IMR-90 (cell line): ENCODE measurements at places on chromosomes 6 and 20. TPM values are rescaled to one million over a fixed set of nuclear protein-coding genes. Genes with fewer than 3 reads are reported as not detected.

- DNase-seq = peak; percentile 37
Measured at GRCh38 chr20:46646659-46647380, 4.4 kb downstream of the SLC13A3 start.

- no peak for DNase-seq
Measured at GRCh38 chr20:4844751-4845465, 123.2 kb downstream of the PRND start.

DNA sequence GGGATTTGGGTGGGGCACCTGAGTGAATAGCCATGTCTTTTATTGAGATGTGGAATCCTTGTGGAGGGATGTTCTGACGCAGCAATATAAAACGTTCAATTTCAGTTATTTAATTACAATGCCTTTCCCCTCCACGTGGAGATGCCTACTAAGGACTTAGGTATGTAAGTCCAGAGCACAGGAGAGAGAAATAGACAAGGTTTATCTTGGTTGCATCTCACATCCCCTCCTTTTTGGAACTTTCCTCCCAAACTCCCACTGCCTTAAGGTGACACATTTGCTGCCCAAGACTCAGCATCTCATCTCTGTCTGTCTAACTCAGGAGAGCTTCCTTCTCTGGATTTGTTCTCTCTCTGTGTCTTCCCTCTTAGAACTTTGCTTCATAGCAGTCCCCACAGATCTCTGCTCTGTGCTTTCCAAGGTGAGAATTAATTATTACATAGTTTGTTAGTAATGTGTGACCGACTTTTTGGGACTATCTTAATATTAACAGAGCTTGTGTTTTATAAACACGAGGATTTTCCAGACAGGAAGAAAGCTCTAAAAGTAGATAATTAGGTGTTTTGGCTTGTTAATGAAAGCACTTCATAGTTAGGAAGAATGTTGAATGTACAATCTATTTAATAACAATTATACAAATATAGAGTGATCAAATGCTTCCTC is 52.6 kb downstream of the COL19A1 start:
- peak; percentile 6 for DNase-seq

DNA sequence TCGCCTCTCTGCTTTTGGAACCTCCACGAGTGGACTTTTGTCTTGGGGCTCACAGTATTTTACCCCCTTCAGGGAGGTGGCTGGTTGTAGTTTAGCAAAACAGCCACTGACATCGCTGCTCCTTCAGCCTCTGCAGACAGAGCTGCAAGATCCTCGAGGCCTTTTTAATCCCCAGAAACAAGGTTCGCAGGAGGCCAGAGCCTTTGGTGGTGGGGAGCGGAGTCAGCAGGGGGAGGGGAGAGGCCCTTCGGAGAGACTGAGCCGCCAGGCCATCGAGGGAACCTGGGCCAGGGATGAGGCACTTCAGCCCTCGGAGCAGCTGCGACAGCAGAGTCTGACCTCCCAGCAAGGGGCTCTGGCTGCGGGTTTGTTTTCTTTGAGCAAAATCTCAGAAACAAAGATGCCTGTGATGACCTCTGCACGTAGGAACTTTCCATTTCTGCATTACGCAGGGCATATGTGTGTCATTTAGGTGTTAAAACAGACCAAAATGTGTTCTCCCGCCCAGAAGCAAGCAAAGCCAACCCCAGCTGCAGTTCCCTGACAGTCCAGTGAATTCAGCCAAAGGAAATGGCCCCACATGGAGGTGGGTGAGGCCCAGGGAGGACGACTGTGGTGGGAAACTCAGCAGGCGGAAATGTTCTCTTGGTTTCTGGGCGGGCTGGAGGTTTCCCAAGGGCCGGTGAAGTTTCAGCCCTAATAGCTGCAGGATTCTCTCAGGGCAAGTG is 171.2 kb upstream of the SULF2 start:
- no peak for DNase-seq

DNA sequence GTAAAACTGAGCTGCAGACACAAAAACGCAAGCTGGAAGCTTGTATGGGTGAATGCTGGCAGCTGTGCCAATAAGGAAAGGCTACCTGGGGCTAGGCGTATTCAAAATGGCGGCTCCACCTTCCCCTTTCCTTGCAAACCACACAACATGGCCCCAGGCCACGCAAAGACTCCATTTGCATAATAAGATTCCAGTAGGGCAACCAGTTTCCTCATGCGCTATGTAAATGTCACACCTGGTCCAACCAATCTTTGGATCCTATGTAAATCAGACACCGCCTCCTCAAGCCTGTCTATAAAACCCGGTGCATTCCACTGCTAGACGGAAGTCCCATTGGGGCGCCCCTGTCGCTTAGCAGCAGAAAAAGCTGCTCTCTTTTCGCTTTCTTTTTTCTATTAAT is 505.9 kb upstream of the BTBD3 start:
- no peak for DNase-seq

Gene HSD17B8
- total RNA-seq = 1.6 and 1.9 TPM in 2 replicates

- DNase-seq = no peak
Measured at GRCh38 chr6:117504478-117505144, 22.1 kb downstream of the DCBLD1 start.

DNA sequence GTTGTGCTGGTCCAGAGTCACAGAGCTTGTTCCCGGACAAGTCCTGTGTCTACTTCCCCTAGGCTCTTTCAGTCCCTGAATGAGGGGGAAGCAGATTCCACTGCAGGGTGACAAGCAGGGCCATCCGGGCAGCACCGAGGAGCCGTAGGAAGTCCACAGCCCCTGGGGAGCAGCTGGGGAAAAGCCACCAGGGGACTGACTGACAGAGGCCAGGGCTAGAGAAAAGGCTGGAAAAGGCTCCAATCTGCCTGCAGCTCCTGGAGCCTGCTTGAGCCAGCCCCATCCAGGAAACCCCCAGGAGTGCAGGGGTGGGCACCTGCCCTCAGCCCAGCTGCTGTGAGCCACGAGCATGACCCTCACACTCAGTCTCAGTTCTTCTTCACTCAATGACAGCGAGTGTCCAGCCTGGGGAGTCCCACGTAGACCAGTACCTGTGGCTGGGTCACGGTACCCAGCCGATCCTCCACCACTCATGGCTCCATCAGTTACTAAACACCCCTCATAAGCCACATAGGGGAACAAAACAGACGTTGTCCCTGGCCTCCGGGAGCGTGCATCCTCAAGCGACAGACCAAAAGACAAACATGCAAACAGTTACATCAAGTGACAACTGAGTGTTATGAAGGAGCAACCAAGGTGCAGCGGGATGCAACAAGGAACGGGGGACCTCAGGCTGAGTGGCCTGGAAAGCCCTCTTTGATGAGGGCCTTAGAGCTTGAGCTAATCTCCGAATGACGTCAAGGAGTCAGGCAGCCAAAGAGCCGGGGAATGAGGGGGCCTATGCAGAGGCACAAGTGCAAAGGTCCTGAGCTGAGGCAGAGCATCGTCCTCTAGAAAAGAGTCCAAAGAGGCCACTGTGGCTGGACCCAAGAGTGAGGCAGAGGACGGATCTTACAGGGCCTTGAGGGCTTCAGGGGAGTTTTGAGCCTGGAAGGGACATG is 24.8 kb upstream of the VSTM2L start:
- DNase-seq = no peak

DNA sequence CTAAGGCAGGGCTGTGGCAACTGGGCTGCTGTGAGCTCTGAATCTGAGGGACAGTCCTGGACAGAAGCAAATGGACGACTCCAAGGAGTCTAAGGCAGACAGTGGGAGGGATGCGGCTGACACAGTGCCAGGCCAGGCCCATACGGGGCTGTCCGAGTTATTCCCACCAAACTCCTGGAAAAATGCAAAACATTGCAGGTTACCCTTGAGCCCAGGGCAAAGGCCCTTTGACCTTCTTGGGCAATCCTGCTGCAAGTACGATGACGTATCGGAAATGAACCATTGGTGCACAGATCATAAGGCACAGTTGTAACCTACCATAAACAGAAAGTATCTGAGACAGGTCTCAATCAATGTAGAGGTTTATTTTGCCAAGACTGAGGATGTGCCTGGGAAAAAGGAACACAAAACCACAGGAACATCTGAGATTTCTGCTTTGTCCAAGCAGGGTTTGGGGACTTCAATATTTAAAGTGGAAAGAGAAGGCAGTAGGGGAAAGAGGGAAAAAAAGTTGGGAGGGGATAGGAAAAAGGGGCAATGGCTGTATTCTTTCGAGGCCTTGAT is 118.9 kb downstream of the DACT2 start:
- DNase-seq = no peak

DNA sequence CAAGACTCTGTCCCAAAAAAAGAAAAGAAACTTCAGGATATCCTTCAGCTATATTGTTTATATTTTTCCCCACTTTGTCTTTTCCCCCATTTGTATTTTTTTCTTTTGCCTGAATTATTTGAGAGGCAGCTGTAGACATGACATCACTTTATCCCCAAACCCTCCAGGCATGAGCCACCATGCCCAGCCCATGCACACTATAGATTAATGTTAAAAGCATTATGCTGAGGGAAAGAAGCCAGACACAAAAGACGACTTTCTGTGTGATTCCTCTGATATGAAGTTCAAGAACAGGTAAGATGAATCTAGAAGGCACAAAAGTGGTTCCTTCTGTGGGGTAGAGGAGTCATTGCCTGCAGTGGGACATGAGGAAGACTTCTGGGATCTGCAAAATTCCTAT is 16.4 kb downstream of the CEBPB start:
- no peak for DNase-seq

Gene LGSN
- not detected in 2 replicates for total RNA-seq

GRCh38 chr6:152267967-152268845 is 369.0 kb downstream of the SYNE1 start:
- DNase-seq = no peak

GRCh38 chr6:151512481-151512880 is 18.7 kb downstream of the CCDC170 start:
- no peak for DNase-seq

DNA sequence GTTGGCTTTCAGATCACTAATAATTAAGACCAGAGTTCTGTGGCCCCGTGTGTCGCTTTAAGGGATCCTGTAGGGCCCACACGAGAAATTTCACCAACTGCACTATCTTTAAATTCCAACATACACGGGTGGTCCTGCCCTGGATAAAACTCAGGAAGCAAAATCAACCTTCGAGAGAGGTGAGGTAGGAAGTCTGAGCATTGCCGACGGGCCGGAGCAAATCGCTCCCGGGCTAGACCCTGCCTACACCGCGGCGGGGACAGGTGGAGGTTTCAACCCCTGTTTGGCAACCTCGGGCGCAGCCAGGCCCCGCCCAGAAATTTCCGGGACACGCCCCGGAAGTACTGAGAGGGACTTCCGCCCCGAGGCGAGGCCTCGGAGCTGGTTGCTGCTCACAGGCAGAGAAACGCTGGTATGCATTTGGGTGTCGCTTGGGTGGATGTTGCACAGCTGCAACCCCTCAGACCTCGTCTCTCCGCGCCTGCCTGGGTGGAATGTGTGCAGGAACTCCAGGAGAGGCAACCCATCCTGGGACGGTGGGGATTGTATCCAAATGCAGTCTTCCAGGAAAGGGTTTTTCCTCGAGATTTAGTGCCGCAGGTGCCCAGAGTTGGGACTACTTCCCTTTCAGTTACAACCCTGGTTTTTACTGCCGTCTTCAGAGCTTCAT is 19.9 kb downstream of the ZKSCAN8 start:
- DNase-seq = peak; percentile 68

GRCh38 chr6:157148391-157149323 is 174.7 kb downstream of the TMEM242 start:
- peak; percentile 98 for DNase-seq

Gene IGF2R
- 33.2 and 38.6 TPM in 2 replicates for total RNA-seq

DNA sequence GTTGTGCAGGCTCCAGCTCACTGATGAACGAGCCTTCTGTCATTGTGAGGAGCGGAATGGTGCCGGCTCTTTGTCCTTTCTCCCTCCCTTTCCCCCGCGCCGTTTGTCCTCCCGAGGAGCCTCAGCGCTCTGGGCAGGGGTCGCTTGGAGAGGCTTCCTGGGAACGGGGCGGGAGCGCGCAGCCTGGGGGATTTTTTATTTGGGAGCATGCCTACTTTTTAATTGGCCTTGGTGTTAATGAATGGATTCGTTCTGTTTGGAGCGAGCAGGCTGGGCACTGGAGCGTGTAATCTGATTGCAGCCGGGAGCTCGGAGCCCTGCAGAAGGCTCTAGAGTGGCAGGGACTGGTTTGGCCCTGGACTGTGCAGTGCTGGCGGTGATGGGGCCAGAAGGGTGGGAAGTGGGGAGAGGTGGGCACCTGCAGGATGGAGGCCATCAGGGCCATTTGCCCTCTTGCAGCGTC is 118.8 kb downstream of the CDH4 start:
- no peak for DNase-seq

DNA sequence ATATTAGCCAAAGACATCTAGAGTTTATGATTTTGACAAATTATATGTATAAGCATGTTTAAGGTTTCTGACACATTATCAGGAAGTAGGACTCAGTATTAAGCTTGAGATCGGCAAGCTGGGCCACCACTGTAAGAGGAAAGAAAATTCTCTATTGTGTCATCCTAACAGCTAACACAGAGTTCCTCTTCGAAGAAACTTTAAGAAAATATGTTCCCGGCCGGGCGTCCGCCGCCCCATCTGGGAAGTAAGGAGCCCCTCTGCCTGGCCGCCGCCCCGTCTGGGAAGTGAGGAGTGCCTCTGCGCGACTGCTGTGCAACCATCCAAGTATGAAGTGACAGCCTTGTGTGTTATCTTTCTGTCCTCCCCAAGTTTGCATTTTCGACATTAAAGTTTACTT is 23.0 kb downstream of the USP49 start:
- DNase-seq = no peak

- no peak for DNase-seq
Measured at GRCh38 chr6:113871975-113872374, 14.8 kb downstream of the MARCKS start.

DNA sequence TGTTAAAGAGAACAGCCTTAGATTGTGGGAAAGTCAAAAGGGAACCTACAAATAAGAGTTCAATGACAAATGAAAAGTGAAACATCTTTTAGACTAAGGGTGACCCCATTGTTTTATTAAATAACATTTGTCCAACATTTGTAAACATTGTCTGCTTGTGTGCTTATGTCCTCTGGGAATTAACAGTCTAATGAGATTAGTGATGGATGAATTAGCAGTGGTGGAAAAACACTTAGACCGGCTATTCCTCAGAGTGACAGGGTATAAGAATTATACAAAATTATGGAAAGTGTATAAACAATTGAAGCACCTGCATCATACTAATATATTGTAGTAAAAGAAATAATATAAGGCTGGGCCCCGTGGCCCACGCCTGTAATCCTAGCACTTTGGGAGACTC is 29.3 kb upstream of the HFE start:
- DNase-seq = no peak

DNA sequence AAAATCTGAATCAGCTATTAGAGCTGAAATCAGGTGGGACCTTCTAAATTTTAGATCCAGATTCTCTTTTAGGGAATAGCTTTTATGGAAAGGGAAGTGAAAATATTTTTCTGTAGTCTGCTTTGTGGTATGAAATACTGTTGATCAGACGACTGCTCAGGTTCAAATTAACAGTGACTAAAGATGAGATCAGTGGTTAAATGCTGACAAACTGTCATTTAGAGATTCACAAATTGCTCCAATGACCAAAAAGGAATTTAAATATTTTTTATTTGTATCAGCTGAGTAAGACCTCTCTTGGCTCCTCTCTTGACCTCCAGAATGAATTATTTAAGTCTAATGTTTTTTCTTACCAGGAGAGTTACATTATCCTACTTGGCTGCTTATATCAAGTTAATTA is 77.3 kb downstream of the KCNQ5 start:
- no peak for DNase-seq

Gene SSTR4
- total RNA-seq = not detected in 2 replicates

GRCh38 chr6:134802426-134803058 is 147.4 kb downstream of the ALDH8A1 start:
- DNase-seq = peak; percentile 59
